Activated CD8-positive, alpha-beta memory T cell treated with anti-CD3 and anti-CD28 coated beads, Interleukin-2, amount 50 U/mL, for 4 hours (primary cell): ENCODE measurements at places on chromosomes 6 and 20.

GRCh38 chr20:24018796-24019195, 30.2 kb upstream of the GGTLC1 start:
- DNase-seq, result no peak

DNA sequence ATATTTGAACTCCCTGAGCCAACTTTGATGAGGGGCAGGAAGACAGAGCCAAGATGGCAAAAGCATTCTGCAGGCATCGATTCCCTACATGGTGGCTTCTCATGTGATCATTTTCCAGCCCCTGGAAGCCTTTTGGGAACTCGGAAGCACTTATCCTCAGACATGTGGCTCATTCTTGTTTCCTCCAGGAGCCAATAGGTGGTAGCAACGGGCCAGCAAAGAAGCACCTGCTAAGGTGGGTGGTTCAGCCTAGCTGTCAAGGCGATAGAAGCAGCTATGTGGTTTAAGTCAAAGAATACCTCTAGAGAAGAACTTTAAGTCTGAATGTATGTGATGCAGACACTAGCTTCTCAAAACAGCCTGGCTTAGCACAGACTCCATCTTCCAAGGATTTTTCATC, 64.9 kb upstream of the PAX1 start:
- no peak for DNase-seq

DNA sequence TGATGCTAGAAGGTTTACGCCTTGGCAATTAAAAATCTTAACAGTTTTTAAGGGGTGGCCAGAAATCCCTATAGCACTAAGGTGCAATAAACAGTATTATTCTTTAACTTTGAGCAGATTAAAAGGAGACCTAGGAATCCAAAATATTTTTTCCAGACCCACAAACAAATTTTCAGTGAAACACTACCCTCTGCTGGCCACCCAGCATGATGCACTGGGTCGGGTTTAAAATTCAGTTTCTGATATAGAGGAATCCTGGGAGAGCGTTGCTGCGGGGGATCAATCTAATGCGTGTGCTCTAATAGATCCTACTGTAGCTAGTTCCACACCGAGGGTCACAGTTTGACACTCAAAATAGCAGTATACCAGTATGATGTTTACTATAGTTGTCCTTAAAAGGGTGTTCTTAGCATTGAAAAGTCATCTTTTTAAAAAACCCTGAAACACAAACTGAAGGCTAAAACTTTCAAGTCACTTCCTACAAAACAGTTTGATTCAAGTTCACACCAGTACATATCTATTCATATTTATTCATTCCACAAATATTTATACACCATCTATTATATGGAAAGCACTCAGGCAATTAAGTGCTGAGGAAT, 10.2 kb downstream of the UBE3D start:
- peak; percentile 29 for DNase-seq

DNA sequence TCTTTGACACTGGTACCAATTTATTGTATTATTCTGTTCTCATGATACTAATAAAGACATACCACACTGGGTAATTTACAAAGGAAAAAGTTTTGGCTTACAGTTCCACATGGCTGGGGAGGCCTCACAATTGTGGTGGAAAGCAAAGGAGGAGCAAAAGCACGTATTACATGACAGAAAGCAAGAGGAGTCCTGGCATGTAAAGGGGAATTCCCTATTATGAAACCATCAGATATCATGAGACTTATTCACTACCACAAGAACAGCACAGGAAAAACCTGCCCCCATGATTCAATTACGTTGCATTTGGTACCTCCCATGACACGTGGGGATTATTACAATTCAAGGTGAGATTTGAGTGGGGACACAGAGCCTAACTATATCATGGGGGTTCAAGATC, 43.4 kb downstream of the SLC22A2 start:
- no peak for DNase-seq

DNA sequence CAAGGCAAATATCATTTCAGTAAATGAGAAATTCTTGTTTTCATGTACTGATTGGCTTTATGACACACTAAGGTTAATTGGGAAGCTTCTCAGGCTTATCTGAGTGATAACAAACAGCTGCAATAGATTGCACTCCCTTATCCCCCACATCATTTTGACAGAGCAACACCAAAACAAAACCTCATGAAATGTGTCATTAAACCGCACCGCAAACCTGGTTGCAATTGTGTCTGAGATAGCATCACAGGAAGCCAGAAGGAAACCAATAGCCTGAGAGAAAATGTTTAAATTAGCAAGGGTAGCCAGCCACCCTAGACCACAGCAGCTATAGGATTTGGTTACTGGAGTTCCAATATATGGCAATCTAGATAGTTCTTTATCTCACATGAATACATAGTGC, 31.6 kb upstream of the LAMA4 start:
- peak; percentile 25 for DNase-seq

GRCh38 chr6:88445188-88445965, 279.2 kb upstream of the CNR1 start:
- no peak for DNase-seq

GRCh38 chr6:49548613-49549304, 1.7 kb upstream of the C6orf141 start:
- no peak for DNase-seq

DNA sequence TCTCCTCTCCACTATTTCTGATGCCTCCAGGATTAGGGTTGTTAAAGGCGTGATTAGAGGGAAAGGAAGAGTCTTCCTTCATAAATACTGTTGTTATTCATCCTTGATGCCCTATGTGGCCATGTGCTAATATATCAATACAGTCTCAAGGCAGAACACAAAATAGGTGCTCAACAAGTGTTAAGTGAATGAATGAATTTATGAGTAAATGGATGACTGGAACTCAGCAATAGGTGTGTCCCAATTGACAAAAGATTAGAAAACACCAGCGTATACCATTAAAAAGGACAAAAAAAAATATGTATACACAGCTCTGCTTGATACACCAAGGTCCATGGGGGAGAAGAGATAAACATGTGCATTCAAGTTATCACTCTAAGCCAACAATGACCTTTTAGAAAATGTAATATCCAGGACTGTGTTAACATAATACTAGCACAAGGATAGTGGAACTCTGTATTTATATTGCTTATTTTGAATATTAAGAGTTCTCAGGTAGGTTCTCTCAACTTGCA, 171.2 kb upstream of the MYLIP start:
- no peak for DNase-seq

DNA sequence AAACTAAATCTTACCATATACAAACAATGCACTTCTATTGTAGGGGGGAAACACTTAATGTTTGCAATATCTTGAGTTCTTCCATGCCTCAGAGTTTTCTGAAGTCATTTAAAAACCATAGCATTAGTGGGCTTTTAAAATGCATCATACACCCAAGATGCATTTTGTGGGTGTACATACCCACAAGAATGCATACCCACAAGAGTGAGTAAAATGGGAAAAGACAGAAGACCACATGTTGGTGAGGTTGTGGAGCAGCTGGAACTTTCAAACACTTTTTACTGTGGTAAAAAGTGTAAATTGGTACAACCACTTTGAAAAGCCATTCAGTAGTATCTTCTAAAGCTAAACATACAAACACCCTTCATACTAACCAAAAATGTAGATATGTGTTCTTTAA, 57.5 kb downstream of the CYB5R4 start:
- no peak for DNase-seq

DNA sequence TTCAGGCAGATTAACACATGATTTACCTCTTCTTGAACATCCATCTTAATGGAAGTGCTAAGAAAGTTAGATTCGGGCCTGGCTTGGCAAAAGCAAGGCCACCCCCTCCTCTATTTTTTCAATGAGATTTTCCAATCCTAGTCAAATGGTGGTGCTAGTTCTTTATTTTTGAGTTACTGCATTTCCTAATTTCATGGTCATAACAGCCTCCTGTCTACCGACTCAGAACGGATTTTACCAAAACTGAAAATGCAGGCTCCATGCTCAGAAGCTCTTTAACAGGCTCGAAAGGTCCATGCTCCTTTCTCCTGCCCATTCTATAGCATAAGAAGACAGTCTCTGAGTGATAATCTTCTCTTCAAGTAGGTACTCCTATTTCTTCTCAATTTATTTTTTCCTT, 117.2 kb upstream of the ESR1 start:
- DNase-seq, result no peak
